ENCODE measurements at places on chromosomes 5 and 9.

GRCh38 chr9:70060883-70061507, 17.3 kb downstream of the MAMDC2 start:
- DNase-seq: no peak

- no peak for DNase-seq
These were observed 25.1 kb downstream of the EXD3 start for GRCh38 chr9:137397675-137398423.

DNA sequence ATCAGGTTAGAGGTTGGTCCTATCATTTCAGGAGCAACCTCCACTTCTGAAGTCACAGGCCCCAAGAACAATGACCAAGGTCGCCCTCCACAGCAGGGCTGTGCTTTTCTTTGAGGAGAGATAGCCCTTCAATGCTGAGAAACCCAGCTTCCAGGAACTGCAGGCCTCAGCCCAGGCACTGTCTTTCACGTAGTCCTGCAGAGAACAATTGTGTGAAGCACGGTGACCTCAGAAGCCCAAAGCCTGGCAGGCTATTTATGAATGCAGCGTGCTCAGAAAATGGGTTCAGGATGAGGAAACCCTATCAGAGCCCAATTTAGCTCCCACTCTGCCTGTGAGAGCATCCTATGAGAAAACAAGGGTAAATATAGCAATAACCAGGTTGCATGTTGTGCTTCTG, 388.3 kb downstream of the PLK2 start:
- no peak for DNase-seq

GRCh38 chr5:12023614-12024241, 119.5 kb upstream of the CTNND2 start:
- peak; percentile 8 for DNase-seq

GRCh38 chr5:72036951-72037350, 70.3 kb upstream of the MAP1B start:
- DNase-seq: peak; percentile 10

- DNase-seq: no peak
These were observed 33.9 kb downstream of the GNAQ start for GRCh38 chr9:77997611-77998284.

DNA sequence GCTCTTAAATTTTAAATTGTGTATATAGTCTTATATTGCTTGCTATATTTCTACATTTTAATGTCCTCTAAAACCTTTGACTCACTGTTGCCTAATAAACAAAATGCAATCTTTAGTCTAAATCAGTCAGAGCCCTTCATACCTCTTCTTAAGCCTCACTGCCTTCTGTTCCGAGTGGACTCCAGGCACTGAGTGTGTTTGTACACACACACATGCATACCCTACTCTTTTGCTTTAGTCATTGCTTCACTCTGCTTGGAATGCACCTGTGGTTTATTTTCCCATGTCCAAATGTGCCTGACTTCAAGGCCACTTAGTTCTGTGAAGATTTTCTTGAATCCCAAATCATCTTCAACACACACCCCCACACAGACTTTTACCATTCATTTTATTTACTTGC, 60.9 kb downstream of the SLC12A2 start:
- DNase-seq: peak; percentile 39

- no peak for DNase-seq
These were observed 77.0 kb downstream of the C5orf15 start for GRCh38 chr5:133891390-133891789.

GRCh38 chr5:36200513-36200912, 41.2 kb downstream of the NADK2 start:
- DNase-seq: peak; percentile 17

DNA sequence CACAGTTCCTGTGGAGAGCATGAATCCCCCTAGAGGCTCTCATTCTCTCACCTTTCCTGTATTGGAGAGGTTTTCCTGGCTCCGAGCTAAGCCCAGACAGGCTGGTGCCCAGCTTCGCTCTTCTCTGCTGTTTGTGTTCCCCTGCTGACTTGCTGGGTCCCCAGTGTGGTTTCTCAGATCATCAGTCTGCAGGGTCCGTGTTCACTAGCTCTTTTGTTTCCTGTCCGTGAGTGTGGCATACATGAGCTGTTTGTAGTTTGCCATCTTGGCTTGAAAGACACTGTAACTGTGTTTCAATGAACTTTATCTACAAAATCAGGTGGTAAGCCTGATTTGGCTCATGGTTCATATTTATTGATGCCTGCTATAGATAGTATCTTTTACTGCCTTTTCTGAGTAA, 23.8 kb downstream of the LOX start:
- DNase-seq: no peak

GRCh38 chr5:133861161-133861737, 107.2 kb downstream of the C5orf15 start:
- DNase-seq: no peak

DNA sequence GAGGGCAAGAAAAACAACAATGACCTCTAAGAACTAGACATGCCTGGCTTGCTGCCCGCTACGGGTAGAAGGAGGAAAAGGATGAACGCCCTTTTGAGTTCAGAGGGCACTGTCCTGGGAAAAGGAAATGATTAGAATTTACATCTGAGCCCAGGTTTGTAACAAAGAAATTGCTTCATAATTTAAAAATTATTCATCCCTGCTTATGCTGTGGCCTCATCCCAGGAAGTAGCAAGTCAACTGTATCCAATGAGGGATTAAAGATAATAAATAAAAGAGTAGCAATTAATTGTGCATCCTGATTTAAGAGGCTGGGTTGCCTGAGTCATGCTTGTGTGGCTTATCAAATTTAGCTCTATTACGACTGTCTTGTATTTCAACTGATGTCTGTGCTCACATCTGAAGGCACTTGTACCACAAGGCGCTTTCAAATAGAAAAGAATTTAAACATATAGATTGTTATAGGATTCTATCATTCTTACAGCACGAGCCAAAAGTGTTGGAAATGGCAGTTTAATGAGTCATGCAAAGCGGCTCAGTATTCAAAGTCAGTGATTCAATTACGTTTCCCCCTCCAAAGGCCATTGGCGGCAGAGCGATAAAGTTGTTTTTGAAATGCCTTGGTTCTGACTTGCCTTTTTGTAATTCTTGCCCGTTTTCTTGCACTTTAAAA, 40.0 kb upstream of the DMRT1 start:
- DNase-seq: peak; percentile 86

GRCh38 chr5:7094626-7095025, 301.3 kb upstream of the ADCY2 start:
- no peak for DNase-seq

GRCh38 chr5:53166183-53166495, 56.6 kb upstream of the MOCS2 start:
- peak; percentile 20 for DNase-seq

GRCh38 chr9:80554856-80555255, 983.1 kb downstream of the TLE4 start:
- DNase-seq: no peak

DNA sequence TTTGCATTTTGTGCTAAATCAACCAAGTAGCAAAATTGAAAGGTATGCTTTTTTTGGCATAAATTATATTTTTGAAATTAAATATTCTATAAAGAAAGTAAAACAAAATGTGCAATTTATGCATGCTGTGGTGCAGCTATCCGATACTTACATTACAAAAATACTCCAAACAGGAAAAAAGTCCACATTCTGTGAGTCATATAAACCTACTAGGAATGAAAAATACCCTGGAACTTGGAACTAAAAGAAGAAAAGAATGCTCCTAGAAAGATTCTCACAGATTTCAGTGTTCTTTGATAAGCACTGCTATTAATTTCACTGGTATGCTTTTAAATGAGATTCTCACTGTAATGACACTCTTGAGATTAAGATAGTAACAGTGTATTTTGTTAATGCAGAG, 92.6 kb downstream of the OSMR start:
- peak; percentile 15 for DNase-seq

DNA sequence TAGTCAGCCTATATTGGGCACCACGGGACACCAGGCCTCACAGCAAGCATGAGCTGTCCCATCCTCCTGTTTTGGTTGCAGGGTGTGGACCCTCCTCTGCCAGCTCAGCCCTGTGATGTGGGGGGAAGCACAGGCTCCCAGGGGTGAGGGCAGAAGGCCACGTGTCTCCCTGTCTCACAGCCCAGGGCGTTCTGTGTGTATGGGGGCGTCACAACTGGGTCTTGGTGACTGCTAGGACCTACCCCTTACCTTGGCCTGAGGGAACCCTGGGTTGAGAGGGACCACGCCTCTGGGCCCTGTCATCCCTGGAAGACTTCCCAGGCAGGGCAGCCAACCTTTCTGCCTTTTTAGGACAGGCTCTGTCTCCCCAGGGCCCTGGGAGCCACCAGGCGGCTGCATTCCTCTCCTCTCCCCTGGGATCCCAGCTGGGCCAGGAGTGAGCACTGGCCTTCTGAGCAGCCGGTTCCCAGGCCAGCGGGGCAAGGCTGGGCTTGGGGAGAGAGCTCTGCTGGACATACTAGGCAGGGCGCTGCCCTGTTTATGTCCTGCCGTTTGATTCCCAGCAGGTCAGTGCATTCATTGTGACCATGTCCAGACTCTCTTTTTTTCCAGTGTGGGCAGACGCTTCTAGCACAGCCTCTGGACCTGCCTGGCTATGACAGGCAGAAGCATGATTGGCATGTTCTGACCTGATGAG, 97.4 kb downstream of the DAB2IP start:
- no peak for DNase-seq

GRCh38 chr9:35163413-35163812, 1.6 kb downstream of the UNC13B start:
- no peak for DNase-seq

DNA sequence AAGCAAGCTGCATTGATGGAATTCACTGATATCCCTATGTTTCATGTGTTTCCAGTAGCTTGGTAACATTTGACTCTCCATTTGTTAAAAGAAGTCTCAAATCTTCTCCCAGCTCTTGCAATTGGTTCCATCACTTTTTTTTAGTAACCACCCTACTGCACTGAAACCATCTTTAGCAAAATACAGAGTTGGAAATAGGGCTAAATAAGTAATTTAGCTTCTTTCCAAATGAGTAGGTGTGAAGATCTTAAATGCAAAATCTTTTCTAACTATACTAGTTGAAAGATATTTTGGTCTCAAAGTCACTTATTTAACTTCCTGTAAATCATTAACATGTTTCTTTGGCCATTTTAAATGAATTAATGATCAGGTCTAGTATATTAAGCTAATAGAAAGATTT, 138.1 kb downstream of the DIRAS2 start:
- DNase-seq: no peak

- DNase-seq: no peak
These were observed 77.0 kb downstream of the GALNT10 start for GRCh38 chr5:154267516-154267915.

DNA sequence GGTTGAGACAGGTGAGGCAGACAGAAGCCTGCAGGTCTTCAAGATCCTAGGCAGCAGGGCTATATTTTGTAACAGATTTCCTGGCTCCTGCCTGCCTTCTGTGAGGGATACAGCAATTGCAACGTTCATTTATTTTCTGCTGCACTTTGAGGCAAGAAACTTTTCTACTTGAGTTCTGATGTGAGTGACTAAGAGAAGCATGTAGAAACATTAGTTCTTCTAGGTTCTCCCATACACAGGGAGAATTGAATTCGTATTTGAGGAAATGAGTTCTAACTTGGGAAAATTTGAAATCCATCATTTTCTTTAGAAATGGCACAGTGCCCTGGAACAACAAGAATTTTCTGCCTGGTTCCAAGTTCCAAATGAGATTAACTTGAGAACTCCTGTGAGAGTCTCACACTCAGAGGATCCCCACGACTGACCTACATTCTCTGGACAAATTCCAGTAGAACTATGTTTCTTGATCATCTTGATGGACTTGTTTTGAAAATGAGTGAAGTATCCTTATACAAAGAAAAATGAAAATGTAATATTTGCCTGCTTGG, 15.0 kb downstream of the MAMDC2 start:
- no peak for DNase-seq

DNA sequence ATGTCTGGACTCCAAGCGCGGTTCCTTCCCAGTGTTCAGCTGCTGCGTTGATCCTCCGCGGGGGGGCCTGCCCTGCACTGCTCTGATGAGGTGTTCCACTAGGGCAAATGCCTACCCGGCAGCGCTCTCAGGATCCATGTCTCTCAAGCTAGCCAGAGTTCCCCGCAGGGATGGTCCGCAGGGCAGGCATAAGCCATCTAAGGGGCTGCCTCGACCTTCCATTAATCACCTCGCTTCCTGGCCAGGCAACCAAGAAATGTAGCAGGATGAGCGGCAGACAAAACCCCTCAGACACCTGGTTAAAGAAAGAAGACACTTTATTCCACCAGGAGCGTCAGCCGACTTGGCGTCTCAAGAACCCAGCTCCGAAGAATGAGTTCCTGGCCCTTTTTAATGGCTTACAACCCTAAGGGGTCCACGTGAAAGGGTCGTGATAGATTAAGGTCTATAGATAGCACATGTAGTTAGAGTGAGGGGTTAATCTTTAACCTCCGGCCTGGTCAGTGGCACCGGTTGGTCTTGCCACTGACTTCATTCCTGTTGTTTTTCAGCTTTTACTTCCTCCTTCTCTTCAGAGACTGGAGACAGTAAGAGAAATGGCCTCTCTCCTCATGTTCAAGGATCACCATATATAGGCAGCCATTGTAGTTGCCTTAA, 47.2 kb upstream of the COX7C start:
- DNase-seq: no peak

DNA sequence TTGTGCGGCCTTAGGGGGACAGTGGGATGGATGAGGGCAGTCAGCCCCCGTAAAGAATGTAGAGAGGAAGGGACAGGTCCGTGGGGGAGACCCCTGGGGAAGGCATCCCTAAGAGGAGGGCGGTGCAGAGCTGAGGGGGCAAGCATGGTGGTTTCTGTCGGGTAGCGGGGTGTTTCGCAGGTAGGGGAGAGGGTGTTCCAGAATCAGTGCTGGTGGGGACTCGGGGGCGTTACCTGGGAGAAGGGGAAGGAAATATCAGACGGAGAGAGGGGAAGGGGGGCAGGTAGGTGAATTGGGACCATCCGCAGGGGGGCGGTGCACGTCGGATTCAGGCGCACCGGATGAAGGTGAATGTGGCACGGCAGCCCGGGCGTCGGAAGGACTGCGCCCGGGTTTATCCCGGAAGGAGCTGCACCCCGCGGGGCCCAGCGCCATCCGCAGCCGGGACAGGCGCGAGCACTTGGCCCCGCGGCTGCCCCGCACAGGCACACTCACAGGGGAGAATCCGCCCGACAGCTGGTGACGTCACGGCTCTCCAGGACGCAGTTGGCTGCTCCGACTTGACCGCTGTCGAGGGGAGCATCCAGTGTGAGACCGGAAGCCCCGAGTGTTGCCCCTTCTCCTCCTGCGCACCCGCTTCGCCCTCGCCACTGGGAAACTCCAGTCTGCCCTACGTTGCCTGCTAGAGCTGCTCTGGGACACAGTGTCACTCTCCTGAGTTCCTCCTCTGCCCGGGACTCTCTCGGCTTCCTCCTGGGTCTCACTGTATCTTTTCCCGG, 1.3 kb downstream of the CD72 start:
- peak; percentile 50 for DNase-seq

- DNase-seq: no peak
These were observed 782.8 kb upstream of the ACO1 start for GRCh38 chr9:31601666-31602065.

- DNase-seq: no peak
These were observed 8.4 kb upstream of the FAM120AOS start for GRCh38 chr9:93461821-93462220.

GRCh38 chr5:126994485-126994884, 35.9 kb downstream of the MARCHF3 start:
- DNase-seq: no peak

Data from fibroblast of skin of abdomen (primary cell).